ENCODE measurements at places on chromosomes 7 and 10. TPM values are rescaled to one million over a fixed set of nuclear protein-coding genes. Genes with fewer than 3 reads are reported as not detected.
A peak's percentile ranks its signal among the peaks of the same experiment; 100 is the strongest.

Gene TAS2R41
- not detected for polyA plus RNA-seq

Gene ADRB1
- polyA plus RNA-seq = 0.09 TPM

Gene DKK1
- 43.9 TPM for polyA plus RNA-seq

Gene SMKR1
- polyA plus RNA-seq = 2.6 TPM

DNA sequence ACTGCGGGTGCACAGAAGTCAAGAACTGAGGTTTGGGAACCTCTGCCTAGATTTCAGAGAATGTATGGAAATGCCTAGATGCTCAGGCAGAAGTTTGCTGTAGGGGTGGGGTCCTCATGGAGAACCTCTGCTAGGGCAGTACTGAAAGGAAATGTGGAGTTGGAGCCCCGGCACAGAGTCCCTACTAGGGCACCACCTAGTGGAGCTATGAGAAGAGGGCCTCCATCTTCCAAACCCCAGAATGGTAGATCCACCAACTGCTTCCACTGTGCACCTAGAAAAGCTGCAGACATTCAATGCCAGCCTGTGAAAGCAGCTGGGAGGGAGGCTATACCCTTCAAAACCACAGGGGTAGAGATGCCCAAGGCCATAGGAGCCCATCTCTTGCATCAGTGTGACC lies 1336.0 kb upstream of the CELF2 start:
- no peak for DNase-seq

GRCh38 chr7:148210804-148211325 lies 379.7 kb upstream of the C7orf33 start:
- no peak for DNase-seq

DNA sequence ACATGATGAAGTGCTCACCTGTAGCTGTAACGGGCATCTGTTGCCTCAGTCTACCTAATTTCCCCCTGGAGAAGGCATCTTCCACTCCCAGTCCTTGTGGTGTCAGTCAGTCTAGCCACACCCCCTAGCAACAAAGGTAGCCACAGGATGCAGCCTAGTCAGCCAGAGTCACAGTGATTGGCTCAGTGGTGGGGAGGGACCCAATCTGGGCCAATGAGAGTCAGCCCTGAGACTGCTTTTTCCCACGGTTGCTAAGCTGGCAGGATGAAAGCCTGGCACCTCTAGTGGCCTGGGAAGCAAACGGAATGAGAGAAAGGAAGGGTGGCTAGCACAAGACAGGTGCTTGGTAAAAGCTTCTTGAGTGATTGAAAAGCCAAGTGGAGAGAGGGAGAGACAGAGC lies 118.6 kb downstream of the SH3PXD2A start:
- DNase-seq = no peak

DNA sequence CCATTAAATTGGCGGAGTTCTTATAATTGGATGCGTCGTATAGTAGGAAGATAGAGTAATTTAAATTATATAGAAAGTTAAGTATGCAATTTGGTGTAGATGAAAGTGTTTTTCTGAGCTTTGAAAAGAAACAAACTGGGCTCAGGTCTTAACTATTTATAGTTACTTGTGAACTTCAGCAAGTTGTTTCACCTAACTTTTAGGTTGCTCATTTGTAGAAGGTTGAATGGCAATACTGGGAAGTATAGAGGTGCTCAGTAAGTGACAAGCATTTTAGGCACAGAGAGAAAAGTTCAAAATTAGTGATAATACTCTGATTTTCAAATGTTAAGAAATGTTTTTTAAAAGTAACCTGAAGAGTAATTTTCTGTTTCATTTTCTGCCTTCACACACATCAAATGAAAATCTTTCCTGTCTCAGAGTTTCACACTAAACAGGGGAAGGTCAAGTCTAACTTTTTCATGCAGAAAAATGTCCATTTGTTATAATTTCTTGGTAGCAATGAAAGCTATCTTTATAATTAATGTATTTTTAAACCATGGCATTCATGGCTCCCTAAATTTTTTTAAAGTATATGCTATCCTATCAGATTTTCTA lies 146.5 kb downstream of the PHF14 start:
- DNase-seq = no peak

- DNase-seq = peak; percentile 29
Observed at GRCh38 chr7:27032839-27033238, 63.0 kb downstream of the HOXA1 start.

GRCh38 chr10:89702121-89702480 lies 711 bp downstream of the KIF20B start:
- DNase-seq = no peak

DNA sequence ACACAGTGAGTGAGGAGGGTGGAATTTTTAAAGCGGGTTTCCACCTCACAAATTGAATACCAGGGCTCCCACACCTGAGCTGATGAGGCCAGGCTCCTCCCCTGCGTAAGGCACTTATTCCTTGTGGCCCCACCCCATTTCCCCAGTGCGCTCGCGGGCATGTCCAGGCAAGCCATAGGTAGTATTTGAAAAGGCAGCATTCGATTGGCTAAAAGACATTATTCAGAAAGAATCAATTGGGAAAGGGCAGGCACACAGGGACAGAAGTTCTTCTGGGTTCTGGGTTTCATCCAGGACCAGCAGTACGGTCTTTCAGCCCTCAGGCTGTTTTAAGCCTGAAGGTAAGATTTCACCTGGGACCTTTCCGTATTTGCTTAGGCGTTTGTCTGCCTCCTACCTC lies 222.3 kb downstream of the BBS9 start:
- DNase-seq = no peak

Measured in right renal pelvis (tissue), 4 donors.